ENCODE measurements at places on chromosomes 3 and 15.
A peak's percentile ranks its signal among the peaks of the same experiment; 100 is the strongest.

GRCh38 chr15:100663915-100664281 lies 61.5 kb downstream of the ASB7 start:
- peak; percentile 62 for DNase-seq

- DNase-seq: no peak
Measured at GRCh38 chr3:9168241-9168741, 81.2 kb downstream of the SRGAP3 start.

DNA sequence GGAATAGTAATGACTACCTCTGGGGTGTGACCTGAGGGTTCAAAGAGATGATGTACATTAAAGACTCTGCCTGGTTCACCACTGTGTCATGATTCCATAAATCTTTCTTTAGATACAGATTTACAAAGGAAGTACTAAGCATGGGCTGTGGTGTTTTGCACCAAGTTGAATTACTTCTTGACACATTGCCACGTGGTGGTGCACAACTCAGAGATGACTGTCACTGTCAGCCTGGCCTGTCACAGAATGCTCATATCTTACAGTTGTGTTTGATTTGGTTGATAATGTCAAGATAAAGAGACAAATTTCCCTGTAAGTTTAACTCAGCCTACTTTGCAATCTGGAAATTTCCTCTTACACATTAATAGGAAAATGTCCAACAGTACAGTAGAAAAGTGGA lies 3.2 kb downstream of the CTDSPL start:
- DNase-seq: no peak

DNA sequence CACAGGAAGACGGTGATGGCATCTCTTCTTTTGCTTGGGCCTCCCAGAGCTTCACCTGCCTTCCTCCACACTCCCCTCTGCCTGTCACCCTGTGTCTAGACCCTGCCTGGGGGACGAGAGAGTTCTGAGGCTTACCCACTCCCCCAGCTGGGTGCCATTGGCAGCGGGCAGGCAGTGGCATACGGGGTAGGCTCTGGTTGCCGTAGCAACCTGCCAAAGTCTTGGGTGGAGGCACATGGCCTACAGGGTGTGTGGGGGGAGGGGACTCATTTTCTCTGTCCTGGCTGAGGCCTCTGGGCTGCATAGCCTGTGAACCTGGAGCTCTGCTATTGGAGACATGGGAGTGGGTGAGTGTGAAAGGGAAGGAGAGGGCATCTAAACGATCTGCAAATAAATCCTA lies 4.4 kb downstream of the INSYN1 start:
- peak; percentile 49 for DNase-seq

- peak; percentile 73 for DNase-seq
Measured at GRCh38 chr3:153165261-153165681, 3.2 kb downstream of the RAP2B start.

- no peak for DNase-seq
Measured at GRCh38 chr15:67549736-67550135, 7.2 kb downstream of the MAP2K5 start.

DNA sequence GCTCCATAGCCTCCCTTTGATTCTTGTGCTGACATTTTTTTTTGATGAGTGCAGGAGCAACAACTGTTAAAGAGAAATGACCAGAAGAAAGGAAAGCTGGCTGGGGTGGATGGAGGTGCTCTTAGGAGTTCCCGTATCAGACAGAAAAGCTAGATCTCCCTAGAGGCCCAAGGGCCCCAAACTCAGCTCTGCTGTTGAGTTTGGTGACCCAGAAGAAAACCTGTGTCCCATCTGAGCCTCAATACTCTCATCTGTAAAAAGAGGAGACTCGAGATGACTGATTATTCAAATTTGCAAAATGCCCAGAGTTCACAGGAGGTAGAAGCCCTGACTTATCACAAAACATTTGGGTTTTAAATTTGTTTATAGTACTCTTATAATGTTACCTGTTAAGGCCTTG lies 142.4 kb downstream of the TIGIT start:
- DNase-seq: no peak

- DNase-seq: no peak
Measured at GRCh38 chr3:142095841-142096240, 53.5 kb downstream of the TFDP2 start.

DNA sequence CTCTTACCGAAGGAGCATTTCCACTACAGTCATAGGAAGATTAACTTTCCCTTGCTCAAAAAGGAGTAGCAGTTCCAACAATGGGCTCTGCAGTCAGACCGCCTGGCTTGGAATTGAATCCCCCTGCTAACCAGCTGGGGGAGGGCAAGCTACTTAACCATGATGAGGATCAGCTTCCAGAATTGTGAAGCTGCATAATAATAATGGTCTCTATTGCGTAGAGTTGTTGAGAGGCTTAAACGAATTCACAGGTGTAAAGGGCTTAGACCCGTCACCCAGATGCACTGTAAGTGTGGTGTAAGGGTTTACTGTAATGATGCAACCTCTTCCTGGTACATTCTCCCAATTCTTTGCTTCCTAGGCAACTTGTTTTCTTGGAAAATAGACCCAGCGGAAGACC lies 185.2 kb upstream of the RGMA start:
- no peak for DNase-seq

GRCh38 chr3:13867732-13868131 lies 12.1 kb downstream of the WNT7A start:
- peak; percentile 0 for DNase-seq

DNA sequence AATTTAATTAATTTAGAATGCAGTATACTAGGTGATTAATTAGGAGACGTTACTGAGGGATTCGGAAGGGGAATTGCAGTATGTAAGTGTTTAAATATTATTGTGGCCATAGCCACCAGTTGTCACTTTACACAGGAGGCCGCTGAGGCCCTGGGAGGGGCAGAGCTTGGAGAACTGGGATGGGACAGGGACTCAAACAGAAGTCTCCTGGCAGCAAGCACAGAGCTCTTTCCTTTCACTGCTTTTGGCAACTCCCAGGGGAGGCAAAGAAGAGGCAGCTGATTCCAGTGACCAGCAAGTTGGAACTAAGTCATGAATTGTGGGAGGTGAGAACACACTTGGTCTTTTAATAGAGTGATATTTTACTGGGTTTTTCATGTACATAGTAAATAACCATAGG lies 248.6 kb downstream of the RPLP1 start:
- no peak for DNase-seq

DNA sequence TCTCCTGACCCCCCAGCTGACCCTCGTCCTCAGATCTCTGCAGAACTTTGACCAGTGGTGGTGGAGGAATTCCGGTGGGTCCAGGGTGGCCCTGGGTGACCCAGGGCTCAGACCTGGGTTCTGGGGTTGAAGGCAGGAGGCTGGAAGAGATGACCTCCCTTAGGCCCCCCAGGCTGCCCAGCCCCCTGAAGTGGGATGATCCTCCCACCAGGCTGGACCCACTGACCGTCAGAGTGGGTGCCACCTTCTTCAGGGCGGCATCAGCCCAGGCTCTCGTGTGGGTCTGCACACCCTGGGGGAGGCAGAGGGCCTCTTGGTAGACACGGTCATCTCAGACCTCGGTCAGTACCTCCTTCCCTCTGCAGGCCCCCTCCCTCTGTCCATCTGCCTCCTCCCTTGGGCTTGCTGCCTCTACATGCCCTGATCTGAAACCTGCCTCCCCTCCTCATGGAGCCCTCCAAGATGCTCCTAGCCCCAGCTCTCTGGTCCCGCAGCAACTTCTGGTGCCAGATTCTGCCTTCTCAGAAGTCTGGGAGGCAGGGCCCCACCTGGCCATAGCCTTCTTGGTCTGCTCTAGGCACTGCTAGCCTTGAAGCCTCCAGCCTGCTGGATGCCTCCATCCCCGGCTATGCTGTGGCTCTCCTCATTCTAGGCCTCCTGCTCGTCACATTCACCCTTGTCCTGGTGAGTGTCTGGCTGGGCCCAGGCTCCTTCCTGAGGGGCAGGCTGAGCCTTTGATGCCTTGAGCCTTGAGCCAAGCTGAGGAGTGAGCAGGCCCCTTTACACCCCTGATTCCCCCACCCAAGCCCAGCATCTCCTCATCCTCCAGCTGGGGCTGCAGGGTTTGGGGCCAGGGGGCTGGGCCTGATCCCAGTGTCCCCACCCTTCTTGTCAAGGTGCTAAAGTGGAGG lies 49.1 kb upstream of the CSPG4 start:
- no peak for DNase-seq

DNA sequence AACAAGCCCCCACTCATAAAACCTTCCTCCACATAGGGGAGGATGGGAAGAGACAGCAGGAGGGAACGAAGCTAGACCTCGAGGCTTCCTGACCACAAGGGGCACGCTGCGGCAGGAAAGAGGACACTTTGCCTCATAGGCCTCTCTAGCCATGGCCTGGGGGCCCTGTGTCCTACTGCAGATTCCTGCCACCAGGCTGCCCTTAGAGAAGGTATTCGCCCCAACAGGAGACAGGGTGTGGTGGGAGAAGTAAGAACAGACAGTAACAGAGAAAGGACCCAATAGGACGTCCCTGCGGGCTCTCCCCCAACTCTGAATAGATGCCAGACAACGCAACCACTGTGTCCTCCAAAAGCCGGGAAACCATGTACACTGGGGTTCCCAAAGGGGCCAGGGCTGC lies 36.8 kb downstream of the ADCY5 start:
- DNase-seq: no peak

DNA sequence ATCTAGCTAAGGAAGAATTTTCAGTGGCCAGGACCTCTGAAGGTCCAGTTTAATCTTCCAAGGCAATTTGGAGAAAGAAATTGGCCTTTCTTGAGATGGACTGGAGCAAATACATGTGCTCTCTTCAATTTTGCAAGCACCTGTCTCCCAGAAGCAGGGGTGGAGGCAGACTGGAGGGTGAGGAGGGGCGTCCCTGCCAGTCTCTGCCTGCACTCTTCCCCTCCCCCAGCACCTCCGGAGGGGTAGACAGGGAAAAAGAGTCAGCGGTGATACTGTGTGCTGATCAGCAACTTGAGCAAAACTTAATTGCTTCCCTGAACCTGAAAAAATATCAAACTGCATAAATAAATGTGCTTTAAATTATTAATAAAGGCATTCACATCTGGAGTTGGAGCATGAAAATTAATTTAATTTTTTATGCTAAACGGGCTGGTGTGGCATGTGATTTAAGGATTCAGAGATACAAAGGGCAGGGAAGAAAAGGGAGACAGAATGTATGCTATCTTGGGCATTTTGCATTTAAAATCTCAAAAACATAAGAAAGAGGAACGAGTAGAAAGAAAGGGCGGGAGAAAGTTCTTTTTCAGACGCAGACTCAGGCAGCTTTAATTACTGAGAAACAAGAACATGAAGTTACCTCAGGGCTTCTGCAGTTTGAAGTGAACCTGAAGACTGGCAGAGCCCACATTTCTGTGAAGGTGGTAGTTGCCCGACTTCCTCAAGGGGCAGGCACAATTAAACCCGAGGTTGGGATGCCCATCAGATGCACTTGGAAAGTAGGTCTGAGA lies 319.7 kb downstream of the UACA start:
- DNase-seq: no peak

DNA sequence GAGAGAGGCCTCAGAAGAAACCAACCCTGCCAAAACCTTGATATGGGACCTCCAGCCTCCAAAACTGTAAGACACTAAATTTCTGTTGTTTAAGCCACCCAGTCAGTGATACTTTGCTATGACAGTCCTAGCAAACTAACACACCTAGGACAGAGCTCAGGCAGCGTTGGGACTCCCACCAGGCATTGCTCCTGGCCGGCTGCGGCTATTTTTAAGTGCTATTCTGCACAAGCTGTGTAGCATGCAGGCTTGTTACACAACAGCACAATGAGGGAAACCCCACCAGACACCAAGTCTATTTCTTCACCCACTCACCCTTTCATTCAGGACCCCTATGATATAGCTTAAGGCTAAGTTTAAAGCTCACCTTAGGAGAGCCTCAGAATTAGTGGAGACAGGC lies 47.0 kb upstream of the GNB5 start:
- no peak for DNase-seq

- peak; percentile 92 for DNase-seq
Measured at GRCh38 chr3:134650431-134651346, at the start of gene KY. TSS of gene KY (minus strand) at chr3:134651022. CDS start at chr3:134650960, 62 bp downstream.
